ENCODE measurements at places on chromosomes 6 and 20.

GRCh38 chr6:156977527-156978291 lies 200.5 kb downstream of the ARID1B start:
- DNase-seq = no peak

DNA sequence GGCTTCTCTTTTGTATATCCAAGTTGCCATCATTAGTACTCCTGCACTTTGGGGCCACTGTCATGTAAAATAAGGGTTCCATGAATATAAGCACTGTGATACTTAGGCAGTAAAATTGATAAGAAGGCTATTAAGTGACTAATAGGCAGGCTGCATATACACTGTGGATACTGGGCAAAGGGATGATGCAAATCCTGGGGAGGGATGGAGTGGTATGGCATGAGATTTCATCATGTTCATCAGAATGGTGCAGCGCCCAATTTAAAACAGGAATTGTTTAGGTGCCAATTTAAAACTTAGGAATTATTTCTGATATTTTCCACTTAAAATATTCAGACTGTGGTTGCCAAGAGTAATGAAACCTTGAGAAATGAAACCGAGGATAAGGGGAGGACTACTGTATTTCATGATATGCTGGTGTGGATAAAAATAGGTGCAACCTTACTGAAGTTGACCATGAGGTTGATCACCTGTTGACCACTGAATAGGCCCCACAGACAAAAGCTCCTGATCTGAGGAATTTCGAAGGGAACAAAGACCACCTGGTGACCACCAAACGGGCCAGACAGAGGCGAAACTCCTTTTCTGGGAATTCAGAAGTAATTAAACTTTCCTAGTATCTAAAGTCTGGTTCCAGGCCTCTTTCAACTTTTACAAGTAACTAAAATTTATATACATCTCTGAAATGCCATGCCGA lies 4.9 kb upstream of the TRIM39 start:
- DNase-seq = no peak

DNA sequence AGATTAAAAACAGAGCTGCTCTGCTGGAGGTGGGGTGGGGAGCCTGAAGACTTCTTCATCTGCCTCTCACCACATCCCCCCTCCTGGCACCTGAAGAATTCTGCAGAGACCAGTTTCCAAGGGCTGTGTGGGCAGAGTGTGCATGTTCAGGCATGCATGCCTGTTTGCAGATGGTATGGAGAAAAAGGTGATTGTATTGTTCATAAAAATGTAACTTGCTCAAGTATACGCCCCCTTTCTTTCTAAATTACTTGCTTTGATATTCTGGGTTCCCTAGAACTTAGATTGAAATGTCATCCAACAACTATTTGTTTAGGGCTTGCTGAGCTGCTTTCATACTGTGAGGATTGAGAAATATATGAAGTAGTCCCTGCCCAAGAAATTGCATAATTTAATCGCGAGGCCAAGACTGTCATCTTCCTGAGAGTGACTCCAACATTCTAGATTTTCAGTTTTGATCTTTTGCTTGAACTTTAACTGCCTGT lies 83.6 kb downstream of the LCA5 start:
- no peak for DNase-seq

GRCh38 chr20:33675136-33675959 lies 1.1 kb upstream of the NECAB3 start:
- DNase-seq = no peak
